ENCODE measurements at places on chromosomes 6 and 20.

- DNase-seq: peak; percentile 18
These were observed 998 bp downstream of the BMP2 start for GRCh38 chr20:6768228-6769140.

GRCh38 chr20:23229989-23230388 lies 120.6 kb upstream of the NXT1 start:
- no peak for DNase-seq

DNA sequence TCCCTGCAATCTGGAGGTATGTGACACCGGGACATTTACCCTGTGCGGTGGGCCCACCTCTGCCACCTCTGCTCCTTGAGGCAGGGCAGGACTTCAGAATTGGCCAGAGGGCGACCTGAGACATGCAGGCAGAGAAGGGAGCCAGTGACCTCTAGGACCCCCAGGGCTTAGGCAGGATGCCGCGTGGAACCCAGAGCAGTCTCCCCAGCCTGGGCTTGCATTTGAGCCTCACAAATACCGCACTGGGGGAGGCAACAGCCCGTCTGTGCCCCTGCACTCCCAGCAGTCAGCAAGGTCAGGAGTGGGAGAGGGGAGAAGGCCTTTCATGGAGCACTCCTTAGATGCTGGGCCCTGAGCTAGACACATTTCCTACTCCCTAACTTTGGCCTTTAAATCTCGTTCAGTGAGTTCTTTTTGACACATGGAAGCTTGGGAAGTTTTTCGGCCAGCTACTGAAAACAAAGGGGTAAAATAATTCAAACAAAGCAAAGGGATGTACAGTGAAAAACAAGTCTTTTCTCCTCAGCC lies 41.7 kb downstream of the C20orf203 start:
- DNase-seq: no peak

DNA sequence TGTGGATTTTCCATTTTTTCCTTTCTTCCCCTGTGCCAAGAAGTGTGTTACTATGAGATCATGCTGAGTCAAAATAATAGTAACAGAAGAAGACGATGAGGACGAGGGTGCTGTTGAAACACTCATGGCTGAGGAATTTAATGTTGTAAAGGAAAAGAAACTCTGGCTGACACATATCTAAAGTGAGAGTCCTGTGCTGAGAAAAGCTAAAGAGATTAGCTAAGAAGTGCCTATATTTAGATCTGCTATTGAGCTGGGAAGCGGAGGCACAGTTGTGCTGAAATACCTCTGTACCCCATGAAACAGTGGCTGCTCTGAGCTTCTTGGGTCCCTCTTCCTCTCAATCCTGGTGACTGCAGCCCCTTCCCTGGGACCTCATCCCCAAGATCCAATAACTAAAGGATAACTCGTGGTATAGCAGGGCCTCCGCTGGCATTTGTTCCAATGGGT lies 1.1 kb upstream of the SYTL3 start:
- peak; percentile 93 for DNase-seq

DNA sequence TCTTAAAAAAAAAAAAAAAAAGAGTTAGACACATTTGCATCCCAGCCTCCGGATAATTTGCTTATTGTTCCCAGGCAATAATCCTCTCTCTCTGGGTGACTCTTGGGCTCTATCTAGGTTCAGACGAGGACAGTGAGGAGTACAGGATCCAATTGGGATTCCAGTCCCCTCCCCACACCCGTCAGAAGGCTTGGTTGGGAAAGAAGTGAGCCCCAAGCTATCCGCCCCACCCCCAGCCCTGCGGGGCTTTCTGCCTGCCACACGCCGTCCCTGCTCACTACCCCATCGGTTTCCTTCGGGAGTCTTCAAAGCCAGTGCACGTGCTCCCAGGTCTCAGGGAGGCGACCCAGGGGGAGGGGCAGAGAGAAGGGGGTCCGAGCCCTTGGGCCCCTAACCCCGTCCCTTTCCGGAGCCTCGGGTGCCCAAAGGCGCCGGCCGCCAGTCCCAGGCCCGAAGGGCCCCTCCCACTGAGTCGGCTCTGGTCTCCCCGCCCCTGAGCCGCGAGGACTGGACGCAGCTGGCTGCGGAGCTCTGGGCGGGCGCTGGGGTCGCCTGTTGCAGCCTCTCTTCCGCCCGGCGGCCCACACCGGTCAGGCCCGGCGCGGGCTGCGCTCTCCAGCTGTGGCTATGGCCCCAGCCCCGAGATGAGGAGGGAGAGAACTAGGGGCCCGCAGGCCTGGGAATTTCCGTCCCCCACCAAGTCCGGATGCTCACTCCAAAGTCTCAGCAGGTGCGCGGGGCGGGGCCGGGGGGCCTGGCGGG lies 2.5 kb downstream of the MYMX start:
- no peak for DNase-seq

GRCh38 chr20:38534756-38535155 lies 46.2 kb upstream of the ADIG start:
- DNase-seq: no peak

DNA sequence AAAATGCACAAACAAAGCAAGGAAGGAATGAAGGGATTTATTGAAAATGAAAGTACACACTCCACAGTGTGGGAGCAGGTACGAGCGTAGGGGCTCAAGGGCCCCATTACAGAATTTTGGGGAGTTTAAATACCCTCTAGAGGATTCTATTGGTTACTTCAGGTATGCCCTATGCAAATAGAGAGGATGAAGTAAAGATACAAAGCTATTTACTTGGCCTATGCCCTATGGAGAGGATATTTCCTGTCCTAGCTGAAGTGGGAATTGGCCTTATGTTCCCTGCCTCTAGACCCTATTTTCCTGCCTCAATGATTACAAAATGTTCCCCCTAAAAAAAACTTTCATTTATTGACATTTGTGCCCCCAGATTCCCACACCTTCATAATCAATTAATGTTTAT lies 59.7 kb upstream of the ASIP start:
- no peak for DNase-seq

DNA sequence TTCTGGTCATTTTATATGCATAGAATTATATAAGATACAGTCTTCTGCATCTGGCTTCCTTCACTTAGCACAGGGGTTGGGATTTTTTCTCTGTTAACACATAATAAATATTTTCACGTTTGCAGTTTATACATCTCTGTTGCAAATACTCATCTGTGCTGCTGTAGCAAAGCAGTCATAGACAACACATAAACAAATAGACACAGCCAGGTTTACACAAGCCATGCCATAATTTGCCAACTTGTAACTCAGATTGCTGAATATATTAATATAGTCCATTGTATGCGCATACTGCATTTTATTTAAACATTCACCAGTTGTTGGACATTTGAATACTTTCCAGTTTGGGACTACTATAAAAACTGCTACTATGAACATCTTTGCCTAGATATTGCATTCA lies 35.0 kb downstream of the LMBRD1 start:
- DNase-seq: no peak

DNA sequence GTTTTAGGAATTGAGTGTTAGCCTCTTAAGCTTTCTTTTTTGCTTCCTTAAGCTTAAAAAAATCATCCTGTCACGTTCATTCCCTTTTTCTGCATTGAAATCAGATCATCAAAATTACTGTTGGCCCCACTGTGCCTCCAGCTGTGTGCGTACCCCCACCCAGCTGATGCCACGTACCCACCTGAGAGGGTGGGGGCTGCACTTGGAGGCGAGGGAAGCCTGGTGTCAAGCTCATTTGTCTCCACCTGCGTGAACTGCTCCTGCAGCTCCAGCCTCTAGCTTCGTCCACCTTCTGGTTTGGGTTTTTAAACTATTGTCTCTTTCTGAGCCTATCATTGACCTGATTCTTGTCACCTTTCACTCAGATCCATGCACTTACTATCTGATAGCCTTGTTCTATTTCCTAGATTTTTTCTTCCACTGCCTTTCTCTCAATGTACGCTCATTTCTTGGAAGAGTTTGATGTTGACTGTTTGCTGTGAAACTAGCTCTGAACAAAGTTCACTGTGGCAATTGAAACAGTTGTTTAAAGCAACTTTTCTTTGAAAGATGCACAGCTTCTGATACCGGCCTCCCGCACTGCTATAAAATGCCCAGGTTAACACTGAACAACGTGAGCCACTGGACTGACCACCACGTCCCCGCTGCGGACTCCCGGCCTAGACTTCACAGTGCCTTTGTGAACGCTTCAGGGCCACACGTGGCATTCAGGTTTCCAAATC lies 30.0 kb upstream of the IRF4 start:
- DNase-seq: no peak

- no peak for DNase-seq
These were observed 177.4 kb downstream of the TFAP2A start for GRCh38 chr6:10237298-10238038.

DNA sequence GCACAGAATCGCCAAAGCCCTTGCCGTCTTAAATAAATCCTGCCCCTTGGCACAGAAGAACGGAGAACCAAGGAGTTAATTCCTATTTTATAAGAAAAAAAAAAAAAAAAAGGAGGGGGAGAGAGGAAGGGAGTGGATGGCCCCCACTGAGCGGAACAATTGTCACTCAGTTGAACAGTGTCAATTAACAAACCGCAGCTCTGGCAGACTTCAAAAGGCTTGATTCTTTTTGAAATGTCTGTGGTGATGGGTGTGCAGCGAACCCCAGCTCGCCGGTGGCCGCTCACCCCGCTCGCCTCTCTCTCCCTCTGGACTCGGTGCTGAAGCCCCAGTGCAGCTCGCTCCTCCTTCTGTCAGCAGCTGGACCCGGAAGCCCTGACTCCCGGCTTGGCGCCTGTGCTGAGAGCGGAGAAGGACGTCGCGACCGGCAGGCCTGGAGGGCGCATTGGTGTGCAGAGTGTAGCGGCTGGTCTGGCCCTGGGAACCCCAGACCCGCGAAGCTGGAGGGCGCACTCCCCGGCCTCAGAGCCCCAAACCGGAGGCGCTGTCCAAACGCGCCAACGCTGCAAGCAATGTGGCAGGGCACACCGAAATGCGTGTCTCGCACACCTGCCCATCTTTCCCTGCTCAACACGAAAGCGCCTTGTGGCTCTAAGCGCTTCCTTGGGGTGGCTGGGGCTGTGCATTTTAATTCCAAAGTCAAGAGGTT lies 3.4 kb downstream of the LINC00237 start:
- DNase-seq: no peak

All from fibroblast of skin of abdomen (primary cell).